ENCODE measurements at places on chromosomes 4 and X.

DNA sequence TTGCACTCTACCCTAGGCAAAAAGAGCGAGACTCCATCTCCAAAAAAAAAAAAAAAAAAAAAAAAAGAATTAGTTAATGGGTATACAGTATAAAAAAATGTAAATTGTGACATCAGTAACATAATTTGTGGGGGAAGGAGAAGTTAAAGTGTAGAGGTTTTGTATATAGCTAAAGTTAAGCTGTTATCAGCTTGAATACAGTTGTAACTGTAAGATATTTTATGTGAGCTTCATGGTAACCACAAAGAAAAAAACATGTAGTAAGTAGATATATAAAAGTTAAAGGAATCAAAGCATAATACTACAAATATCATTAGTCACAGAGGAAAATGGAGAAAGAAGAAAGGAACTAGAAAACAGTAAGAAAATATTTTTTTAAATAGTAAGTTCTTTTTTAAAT, 53.2 kb upstream of the EPGN start:
- no peak for DNase-seq

DNA sequence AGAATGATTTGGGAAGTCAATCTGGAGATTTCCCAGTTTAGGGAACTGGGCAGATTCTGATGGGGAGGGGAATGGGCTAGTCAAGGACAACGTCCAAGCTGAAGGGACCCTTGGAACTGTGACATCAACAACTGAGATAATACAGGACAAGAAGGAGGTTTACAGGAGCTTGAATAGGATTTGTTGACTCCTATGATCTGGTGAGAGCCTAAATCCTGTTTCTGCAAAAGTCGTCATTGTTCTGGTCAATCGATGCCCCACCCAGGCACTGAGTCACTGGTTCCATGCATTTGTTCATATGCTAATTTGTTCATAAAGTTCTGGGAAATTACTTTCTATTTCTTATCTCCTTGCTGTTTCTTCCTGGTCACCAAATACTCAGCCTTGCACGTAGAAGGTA, 15.3 kb upstream of the PDGFRA start:
- no peak for DNase-seq

GRCh38 chr4:126012691-126013290, 698.0 kb downstream of the FAT4 start:
- DNase-seq, result no peak

DNA sequence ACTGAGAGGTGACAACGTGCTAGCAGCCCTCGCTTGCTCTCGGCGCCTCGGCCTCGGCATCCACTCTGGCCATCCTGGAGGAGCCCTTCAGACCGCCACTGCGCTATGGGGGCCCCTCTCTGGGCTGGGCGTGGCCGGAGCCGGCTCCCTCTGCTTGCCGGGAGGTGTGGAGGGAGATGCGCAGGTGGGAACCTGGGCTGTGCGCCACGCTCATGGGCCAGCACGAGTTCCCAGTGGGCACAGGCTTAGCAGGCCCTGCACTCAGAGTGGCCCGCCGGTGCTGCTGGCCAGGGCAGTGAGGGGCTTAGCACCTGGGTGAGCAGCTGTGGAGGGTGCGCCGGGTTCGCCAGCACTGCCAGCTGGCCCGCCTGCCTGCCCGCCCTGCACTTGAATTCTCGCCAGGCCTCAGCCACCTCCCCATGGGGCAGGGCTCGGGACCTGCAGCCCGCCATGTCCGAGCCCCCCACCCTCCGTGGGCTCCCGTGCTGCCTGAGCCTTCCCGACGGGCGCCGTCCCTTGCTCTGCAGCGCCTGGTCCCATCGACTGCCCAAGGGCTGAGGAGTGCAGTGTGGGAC, 148.0 kb downstream of the RAPGEF2 start:
- no peak for DNase-seq

DNA sequence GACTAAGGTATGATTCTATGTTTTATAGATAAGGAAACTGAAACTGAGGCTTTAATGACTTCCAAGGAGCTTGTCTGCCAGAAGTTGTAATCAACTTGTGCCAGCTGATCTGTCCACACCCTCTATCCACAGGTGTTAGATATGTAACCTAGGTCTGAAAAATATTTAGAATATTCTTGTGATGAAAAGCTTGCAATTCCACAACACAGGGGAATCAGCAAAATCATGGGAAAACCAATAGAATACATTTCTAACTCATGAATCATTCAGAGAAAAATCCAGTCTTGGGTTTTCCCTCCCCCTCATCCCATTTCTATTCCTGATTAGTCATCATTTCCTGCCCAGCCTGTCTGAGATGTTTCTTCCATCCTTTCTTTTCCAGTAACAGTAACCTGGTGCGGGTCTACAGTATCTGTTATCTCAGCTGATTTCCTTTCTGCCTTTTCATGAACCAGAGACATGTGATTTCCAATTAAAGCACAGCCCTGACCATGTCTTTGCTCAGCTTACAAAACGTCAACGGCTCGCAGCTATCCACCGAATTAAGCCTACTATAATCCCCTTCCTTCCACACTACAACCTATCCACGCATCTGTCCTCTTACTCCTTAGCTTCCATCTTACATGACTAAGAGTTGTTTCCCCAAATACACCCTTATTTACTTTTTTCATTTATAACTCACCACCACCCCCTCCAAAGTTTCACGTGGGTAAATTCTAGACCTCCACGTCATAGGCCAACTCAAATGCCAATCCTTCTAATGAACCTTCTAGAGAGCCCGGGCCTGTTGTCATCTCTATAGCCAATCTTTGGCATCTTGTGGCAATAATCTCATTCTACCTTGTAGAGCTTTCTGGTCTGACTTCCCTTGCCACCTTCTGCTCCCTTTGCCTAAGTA, 961 bp upstream of the NOCT start:
- DNase-seq, result no peak

DNA sequence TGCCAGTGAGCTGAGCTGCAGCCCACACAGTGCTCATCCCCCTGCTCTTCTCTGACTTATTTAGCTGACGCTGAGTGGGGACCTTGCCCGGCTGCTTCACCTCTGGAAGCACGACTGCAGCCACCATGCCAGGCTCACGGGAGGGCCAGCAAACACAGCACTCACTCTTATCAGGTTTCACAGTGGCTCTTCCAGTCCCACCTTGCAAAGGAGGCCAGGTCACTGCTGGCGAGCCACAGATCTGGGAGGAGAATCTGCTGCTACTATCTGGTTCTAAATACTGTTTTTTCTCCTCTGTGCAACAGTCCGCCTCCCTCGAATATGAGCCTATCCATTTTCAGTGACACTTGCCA, 6.7 kb upstream of the SPON2 start:
- DNase-seq, result no peak

DNA sequence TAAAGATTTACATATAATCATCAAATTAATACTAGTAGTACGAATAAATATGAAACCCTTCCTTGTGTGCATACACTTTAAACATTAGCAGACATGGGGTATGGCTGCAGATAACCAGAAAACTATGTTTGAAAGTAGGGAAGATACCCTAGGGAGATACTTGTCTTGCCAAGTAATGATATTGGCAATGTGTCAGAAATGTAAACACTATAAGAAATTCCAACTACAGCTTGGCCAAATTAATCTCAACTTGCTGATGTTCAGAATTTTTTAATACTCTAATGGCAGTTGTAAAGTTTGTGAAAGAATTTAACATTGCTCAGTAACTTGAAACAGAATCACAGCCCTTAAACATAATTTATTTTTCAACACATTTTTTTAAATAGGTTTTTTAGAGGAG, 27.4 kb upstream of the HPGD start:
- DNase-seq, result no peak

DNA sequence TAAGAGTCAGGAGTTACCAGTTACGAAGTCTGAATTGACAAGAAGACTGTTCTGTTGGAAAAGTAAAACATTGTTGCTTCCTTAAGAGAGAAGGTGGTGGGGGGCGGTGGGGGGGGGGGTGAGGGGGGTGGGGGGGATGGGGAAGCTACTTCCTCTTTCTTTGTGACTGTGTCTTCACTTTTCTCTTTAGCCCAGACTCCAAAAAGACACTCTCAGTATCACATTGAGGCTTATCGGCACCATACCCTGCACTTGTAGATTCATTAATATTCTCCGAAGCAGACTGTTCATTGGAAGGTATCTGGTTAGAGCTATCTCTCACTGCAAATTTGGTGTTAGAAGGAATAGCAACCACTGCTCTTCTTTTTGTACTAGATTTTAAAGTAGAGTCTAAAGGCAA, 94.5 kb upstream of the IL13RA1 start:
- no peak for DNase-seq

DNA sequence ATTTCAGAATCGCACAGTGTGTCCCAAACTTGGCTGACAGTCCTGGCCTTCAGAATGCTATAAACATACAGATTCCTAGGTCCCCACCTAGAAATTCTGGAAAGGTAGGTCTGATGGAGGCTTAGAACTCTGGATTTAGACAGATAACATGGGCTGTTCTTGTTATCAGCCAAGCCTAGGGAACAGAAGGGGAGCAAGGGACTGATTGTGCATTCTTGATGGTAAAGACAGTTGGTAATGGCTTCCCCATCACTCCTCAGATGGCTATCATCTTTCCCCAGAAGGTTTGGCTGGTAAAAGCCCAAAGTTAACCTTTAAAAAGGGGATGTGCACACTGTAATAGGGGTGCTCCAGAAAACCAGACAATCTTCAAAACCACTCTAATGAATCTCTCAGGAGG, 35.7 kb downstream of the DIPK2B start:
- DNase-seq, result no peak

DNA sequence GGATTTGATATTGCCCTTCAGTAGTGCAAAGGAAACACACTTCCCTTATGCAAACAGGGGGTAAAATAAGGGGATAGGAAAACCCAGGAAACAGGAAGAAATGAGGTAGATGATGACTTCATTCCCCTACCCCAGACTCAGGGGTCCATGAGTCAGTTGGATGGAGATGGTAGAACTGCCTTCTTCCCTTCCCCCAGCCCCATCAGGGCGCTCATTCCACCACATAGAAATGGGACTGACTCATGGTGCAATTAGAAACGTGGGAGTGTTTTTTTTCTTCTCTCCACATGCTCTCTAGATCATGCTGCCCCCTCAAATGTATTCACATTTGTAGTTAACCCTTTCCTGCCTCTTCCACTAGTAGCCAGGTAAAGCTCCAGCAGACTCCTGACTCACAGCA, 23.1 kb upstream of the ARMCX2 start:
- DNase-seq, result no peak

DNA sequence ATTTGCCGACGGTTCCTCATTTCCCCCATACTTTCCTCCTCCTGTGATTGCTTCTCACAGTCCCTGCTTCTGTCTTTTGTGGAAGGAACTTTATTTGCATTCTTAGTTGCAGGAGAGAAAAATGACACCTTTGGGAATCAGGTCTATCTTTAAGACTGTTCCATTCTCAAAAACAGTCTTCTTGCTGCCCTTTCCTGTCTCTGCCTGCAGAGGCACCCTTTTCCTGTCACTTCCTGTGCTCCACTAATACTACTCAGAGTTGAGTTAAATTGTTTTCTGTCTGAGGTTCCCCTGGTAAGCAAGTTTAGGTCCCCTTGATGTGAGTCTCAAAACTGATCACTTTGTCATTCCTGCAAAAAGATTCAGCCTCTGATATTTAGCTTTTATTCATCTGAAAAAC, 208.8 kb upstream of the CLNK start:
- DNase-seq, result no peak

DNA sequence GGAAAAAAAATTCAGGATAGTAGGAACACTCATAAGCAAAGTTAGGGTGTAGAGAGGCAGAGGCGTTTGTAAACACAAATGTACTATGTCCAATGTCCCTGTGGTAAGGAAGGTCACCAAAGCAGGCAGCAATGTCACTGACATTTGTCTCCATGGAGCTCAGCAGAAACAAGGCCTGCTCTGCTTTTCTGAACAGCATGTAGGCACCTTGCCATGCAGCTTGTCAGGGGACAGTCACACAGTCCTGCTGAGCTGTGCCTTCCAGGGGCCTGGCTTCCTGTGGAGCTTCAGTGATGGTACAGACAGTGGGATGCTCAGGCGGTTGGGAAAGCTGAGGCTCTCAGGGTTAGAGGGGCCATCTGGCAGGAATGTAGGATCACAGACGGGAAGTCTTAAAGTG, 74.5 kb upstream of the HS3ST1 start:
- no peak for DNase-seq

- no peak for DNase-seq
Observed at GRCh38 chr4:119493886-119494285, 134.7 kb downstream of the PDE5A start.

DNA sequence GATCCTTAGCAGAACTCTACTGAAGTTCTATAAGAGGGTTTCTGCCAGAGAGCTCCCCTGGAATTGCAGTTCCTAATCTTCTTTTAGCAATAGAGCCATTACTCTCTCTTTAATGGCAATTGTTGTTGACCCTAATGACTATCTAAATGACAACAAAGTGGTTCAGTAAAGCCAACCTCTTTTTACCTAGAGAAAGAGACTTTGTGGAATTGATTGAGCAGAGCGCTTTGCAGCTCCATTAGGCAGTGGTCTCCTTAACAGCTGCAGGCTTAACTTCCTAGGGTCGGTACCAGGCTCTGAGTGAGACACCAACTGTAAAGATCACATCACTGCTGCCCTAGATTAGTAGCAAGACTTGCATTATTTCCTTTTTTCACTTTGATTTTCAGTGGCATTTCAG, 1472.9 kb upstream of the TENM3 start:
- DNase-seq, result no peak

GRCh38 chrX:17039826-17040225, 93.4 kb downstream of the REPS2 start:
- no peak for DNase-seq

GRCh38 chr4:98501383-98501782, 157.0 kb downstream of the TSPAN5 start:
- DNase-seq, result no peak

- DNase-seq, result no peak
Observed at GRCh38 chr4:114279066-114279465, 299.6 kb upstream of the ARSJ start.

DNA sequence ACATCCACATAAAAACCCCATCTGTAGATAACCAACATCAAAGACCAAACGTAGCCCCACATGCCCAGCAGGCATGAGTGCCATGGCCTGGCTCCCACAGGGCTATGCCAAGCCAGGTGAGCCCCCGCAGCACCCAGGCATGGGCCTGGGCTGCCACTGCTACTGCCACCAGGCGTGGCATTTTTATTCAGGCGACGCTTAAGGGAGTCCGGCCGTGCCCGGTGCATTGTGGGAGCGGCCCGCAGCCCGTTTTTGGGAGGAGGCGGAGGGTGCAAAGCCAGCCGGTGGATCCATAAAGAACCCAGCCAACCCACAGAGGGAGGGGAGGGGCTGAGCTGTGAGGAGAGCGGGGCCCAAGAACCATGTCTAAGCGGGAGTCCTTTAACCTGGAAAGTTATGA, 205.9 kb downstream of the CHIC1 start:
- DNase-seq, result no peak

GRCh38 chr4:186669735-186670134, 53.9 kb downstream of the FAT1 start:
- no peak for DNase-seq

Measured in stimulated activated CD8-positive, alpha-beta memory T cell treated with anti-CD3 and anti-CD28 coated beads, Interleukin-2, amount 100 ng/mL, for 1 hour (primary cell).